ENCODE measurements at places on chromosomes 6 and 20.
A peak's percentile ranks its signal among the peaks of the same experiment; 100 is the strongest.

DNA sequence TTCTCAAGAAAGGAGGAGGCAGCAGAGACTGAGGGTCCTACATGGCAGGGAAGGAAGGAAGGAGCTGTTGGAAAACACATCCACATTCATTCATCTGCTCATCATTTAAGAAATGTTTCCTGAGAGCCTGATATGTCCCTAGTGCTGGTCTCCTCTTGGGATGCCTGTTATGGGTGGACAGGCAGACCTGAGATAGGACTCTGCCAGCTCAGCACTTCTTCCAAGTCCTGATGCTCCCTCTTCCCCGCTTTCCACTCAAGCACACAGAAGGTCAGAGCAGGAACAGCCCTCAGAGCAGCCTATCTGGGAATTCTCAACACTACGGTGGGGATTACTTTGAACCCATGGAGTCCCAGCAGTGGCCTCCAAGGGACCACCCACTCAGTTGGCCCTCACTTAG lies 8.0 kb upstream of the SIRPD start:
- no peak for DNase-seq

DNA sequence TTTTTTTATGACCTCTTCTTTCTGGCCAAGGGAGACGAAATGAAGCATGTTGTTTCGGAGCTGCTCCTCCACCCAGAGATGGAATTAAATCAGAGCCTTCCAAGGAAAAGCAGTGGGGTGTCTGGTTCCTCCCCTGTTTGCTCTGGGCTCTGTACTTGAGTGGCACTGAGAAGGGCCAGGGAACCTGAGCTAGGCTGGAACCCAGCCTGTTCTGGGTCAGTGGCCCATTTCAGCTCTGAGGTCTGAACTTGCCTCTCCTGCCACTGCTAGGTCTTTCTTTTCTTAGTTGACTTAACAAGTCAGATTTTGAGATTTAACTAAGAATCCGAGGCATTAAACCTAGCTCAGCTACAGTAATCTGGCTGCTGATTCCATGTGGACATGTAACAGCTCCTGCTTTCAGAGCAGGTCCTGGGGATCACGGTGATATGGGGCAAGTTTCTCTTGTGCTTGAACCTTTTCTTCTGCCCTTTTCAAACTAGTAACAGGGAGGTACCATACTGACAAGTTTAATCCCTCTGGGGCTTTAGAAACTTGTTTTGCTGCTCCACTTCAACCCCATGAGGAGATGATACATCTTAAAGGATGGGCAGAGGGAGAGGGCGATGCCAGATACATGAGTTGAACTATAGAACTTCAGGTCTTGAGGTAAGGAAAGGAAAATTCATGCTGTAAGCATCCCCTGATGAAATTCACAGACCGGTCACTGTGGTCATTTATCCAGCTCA lies 101.1 kb downstream of the SLC24A3 start:
- DNase-seq: no peak

- no peak for DNase-seq
Observed at GRCh38 chr20:4512891-4513550, 208.7 kb upstream of the PRND start.

- DNase-seq: peak; percentile 68
Observed at GRCh38 chr6:22132656-22133055, 164.2 kb downstream of the PRL start.

DNA sequence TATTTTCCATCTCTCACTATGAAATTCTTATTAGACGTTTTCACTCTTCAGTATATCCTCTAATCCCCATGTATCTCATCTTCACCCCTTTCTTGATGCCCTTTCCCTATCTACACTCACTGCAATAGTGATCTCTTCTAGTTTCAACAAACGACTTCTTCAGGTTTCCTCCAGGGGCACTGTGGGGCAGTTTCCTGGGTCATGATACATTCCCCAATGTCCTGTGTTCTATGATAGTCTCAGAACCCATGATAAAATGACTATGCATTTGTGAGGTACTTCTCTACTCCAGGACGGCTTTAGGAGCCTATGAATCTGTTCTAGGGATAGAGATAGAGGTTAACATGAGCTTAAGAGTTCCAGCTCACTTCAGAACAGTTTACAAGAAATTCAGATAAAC lies 183.3 kb downstream of the FOXC1 start:
- DNase-seq: no peak

All from right hindlimb (tissue), 1 donor.